ENCODE measurements at places on chromosomes 5 and 9. TPM values are rescaled to one million over a fixed set of nuclear protein-coding genes. Genes with fewer than 3 reads are reported as not detected.

The ITGA2 gene
- 31.7 TPM for total RNA-seq

The RPL37 gene
- 1,243 TPM for total RNA-seq

The C6 gene
- total RNA-seq, result 0.37 TPM

The ANKRD18B gene
- not detected for total RNA-seq

The TMEM171 gene
- 4.4 TPM for total RNA-seq

The ZNF883 gene
- 2.0 TPM for total RNA-seq

The IL33 gene
- total RNA-seq, result 11.0 TPM

The SCGB3A2 gene
- not detected for total RNA-seq

The SMIM33 gene
- total RNA-seq, result not detected

The ANGPTL2 gene
- 19.9 TPM for total RNA-seq

The NMRK1 gene
- 9.6 TPM for total RNA-seq

The ARHGEF37 gene
- not detected for total RNA-seq

The SLC6A19 gene
- total RNA-seq, result not detected

The SLIT3 gene
- total RNA-seq, result 2.9 TPM

The HK3 gene
- not detected for total RNA-seq

The PSAT1 gene
- 42.0 TPM for total RNA-seq

The DNAJA1 gene
- total RNA-seq, result 53.6 TPM

The DPYSL3 gene
- 19.1 TPM for total RNA-seq

The OLFML2A gene
- total RNA-seq, result 47.8 TPM

The RIOK2 gene
- total RNA-seq, result 29.5 TPM

The ZNF354C gene
- total RNA-seq, result 6.6 TPM

The CTXN3 gene
- not detected for total RNA-seq

The CXCL14 gene
- total RNA-seq, result under 0.01 TPM

The CNTNAP3B gene
- not detected for total RNA-seq

The SLC6A7 gene
- total RNA-seq, result not detected

The SLC4A9 gene
- total RNA-seq, result not detected

The PCDHGB1 gene
- 0.73 TPM for total RNA-seq

The LHX3 gene
- not detected for total RNA-seq

The PCSK5 gene
- 9.8 TPM for total RNA-seq

The JADE2 gene
- total RNA-seq, result 38.7 TPM

The SLC1A1 gene
- 28.7 TPM for total RNA-seq

The CYLC2 gene
- total RNA-seq, result not detected

The TRIP13 gene
- 29.8 TPM for total RNA-seq

The CNTNAP3 gene
- not detected for total RNA-seq

The FRMD3 gene
- total RNA-seq, result 0.73 TPM

The DROSHA gene
- total RNA-seq, result 33.8 TPM

The PCDHGA9 gene
- total RNA-seq, result 4.3 TPM

The SPATA31A7 gene
- not detected for total RNA-seq

The AGXT2 gene
- not detected for total RNA-seq

The PPWD1 gene
- total RNA-seq, result 29.3 TPM

The SNCAIP gene
- total RNA-seq, result 0.20 TPM

The CER1 gene
- total RNA-seq, result not detected

The SLC6A3 gene
- under 0.01 TPM for total RNA-seq

The KLF9 gene
- total RNA-seq, result 76.4 TPM

The PPP3R2 gene
- total RNA-seq, result not detected

The LURAP1L gene
- total RNA-seq, result 28.9 TPM

The DBH gene
- not detected for total RNA-seq

The GRXCR2 gene
- not detected for total RNA-seq

The OBP2B gene
- not detected for total RNA-seq
